HS-5 (cell line): ENCODE measurements at places on chromosomes 7 and 10.
A peak's percentile ranks its signal among the peaks of the same experiment; 100 is the strongest.

DNA sequence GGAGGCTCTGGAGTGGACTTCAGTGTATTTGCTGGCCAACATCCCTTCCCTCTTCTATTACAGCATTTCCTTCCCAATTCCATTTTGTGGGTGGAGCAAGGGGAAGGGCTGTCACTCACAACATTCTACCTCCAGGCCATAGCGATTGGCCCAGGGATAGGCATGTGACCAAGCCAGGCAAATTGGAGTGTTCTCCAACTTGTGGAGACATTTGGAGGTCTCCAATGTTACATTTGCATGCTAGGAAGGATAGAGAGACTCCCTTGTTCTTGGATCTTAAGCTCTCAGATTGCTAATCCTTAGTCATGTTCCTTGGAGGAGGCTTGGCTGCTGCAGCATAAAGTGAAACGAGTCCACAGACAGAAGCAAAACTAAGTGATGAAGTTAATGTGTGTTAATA lies 95.6 kb upstream of the KIF5B start:
- DNase-seq: no peak

- peak; percentile 47 for DNase-seq
Observed at GRCh38 chr7:41825927-41826480, 123.1 kb upstream of the INHBA start.

GRCh38 chr7:139725858-139726484 lies 51.8 kb downstream of the HIPK2 start:
- DNase-seq: no peak

- no peak for DNase-seq
Observed at GRCh38 chr10:34985823-34986222, 104.3 kb downstream of the CUL2 start.

DNA sequence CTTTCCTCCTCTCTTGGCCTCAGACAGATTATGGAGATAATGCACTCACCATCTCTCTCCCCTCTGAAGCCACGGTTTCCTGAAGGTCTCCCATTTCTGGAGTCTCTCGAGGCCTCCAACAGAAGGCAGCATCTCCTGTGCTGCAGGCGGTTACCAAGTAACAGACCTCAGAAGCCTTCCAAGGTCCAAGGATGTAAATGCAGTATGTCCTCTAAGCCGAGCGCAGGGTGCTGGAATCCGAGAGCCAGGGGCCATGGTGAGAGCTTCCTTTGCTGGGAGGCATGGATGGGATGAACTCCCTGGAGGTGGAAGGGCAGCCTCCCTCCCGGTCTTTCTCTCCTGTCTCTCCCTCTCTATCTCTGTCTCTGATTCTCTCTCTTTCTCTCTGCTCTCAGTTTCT lies 79.8 kb downstream of the ADARB2 start:
- no peak for DNase-seq

GRCh38 chr7:90383422-90383821 lies 19.8 kb upstream of the CLDN12 start:
- peak; percentile 58 for DNase-seq

- DNase-seq: no peak
Observed at GRCh38 chr10:52092390-52092789, 221.7 kb upstream of the DKK1 start.

GRCh38 chr10:98446151-98446660 lies 529 bp downstream of the HPS1 start:
- DNase-seq: no peak

GRCh38 chr7:68712956-68713495 lies 885.2 kb upstream of the AUTS2 start:
- no peak for DNase-seq

- no peak for DNase-seq
Observed at GRCh38 chr7:3103614-3104398, 60.1 kb upstream of the CARD11 start.

DNA sequence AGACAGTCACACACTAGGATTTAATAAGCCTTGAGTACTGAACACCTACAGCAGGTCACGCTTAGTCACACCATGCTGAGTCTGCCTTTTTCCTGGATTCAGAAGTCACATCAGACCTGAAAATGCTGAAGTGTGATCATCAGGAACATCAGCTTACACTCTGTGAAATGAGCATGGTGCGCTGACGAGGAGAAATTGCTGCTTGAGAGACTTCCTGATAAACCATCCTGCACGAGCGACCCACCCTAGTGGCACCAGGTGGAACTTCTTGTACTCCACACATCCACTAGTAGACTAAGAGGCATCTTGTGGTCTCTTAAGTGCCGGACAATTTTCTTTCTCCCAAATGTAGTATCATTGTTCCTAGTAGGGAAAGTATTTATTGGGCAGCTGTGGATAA lies 51.8 kb upstream of the MRLN start:
- no peak for DNase-seq

- no peak for DNase-seq
Observed at GRCh38 chr7:79434867-79435266, 18.6 kb downstream of the MAGI2 start.

GRCh38 chr7:46742601-46743000 lies 821.5 kb upstream of the IGFBP3 start:
- no peak for DNase-seq

DNA sequence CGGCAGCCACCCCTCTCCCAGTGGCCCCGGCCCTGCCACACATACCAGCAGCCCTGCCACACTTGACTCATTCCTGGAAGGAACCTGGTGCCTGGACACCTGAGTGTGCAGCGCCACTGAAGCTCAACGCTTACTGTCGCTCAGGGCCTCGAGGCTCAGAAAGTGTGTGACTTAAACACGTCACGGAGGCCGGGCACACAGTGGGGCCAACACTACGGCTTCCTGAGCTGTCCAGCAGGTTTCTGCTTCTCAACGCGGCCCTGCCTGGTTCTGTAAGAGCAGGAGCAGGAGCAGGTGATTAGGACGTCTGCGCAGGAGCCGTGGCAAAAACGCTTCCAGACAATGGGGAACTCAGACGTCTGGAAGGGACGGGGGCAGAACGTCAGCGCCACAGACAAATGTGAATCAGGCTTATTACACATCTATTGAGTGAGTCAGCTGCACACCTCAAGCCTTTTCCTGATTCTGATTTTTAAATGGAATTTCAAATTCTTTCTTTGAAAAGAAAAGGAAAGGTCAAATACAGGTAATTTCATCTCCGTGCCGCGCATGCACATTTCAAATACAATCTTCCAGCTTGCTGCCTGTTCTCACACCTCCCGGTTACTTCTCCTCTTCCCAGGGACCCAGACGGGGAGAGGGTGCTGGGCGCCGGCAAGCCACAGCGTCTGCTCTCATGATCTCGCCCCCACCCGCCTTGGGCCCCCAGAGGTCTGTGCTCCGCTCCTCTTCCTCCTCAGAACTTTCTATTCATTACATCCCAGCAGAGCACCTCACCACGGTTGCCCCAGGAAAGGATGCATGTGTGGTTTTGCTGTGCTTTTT lies 66.6 kb downstream of the ADARB2 start:
- DNase-seq: no peak

DNA sequence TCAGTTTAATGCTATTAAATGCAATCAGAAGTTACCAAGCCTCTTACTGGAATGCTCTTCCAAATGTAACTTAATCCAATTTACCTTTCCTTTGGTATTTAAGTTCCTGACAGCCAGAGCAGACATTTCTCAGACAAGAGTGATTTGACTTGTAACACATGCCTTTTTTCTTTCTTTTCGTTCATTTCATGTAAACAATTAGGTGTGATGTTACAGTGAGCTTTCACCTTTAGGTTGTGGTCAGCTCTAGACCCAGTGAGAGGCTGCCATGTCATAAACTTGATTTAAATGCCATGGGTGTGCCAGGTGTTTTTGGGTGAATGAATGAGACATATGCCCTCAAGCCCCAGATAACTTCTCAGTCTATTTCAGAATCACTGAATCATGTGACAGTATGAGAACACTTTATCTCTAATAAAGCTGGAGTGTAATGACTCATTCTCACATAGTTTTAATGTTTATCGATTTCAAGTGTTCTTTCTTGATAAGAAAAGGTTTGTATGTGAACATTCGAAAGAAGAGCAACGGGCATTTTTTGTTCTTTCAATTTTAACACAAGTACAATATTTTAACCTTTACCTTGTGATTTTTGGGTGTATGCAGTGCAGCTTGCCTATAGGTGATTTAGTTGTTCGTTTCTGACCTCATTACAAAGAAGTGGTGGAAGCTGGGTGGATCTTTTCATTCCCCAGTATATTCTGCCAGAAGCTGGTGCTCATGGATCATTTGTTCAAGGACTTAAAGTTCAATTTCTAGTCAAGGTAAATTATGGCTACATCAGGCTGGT lies 61.5 kb downstream of the CHN2 start:
- DNase-seq: peak; percentile 13

GRCh38 chr10:124068929-124069328 lies 24.5 kb downstream of the CHST15 start:
- DNase-seq: no peak

DNA sequence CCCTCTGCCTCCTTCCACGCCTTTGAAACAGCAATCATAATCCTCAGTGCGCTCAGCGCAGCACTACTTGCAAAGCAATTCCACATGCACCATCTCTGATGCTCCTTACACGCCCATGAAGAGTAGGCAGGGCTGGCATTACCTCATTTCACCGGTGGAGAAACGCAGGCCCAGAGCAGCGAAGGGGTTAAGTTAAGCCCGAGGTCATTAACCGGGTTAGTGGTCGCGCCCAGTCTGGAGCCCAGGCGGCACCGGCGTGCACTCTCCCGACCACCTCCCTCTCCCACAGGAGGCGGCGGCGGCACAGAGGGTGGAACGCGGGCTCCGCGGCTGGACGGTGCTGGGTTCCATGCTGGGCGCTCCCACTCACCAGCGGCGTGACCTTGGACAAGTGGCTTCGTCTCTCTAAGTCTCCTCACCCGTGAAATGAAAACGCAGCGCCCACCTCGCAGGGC lies 515 bp downstream of the FASTK start:
- DNase-seq: no peak

DNA sequence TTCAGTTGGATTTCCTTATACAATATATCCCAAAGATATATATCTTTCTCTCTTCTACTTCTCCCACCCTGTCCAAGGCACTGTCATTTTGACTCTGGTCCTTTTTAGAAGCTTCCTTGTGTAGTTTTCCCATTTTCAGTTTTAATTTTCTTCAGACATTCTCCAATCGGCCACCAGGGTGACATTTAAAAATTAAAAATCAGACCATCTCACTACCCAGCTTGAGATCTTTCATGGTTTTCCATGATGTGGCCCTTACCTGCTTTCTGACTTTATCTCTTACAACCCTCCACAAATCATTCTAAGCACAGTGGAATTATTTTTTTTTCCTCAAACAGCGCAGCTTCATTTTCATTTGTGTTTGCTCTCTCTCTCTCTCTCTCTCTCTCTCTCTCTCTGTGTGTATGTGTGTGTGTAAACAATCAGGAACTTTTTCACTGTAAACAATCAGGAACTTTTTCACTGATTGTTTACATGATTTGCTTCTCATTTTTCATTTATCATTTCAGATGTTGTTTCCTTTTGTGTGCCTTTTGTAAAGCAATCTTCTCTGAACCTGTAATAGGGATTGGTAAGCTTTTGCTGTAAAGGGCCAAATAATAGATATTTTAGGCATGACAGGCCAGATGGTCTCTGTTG lies 348.9 kb downstream of the ATRNL1 start:
- no peak for DNase-seq

GRCh38 chr10:59887972-59888640 lies 18.2 kb downstream of the CCDC6 start:
- no peak for DNase-seq

- DNase-seq: no peak
Observed at GRCh38 chr7:131961054-131961680, 404.7 kb upstream of the PODXL start.

DNA sequence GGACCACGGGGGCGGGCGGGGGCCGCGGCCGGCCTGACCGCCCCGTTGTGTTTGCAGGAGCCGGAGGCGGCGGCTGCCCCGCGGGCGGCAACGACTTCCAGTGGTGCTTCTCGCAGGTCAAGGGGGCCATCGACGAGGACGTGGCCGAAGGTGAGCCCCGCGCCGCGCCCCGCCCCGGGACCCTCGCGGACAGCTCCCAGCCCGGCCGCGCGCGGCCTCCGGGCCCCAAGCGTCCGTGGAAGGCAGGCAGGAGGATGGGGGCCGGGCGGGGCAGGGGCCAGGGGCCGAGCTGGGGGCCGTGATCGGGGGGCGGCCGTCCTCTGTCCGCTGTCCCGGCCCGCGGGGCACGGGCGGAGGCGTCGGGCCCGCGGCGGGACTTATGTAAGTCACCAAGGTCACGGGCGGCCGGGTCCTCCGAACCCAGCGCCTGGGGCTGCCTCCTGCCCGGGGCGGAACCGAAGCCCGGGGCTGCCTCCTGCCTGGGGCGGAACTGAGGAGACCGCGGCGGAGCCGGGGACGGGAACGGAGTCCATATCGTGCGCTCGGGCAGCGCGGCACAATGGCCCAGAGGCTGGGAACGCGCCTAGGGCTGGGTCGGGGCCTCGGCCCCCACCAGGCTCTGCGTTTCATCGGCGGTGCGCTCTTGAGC lies 497 bp downstream of the PPP2R2D start:
- no peak for DNase-seq

- no peak for DNase-seq
Observed at GRCh38 chr10:73253225-73253555, 746 bp upstream of the MRPS16 start.

- DNase-seq: no peak
Observed at GRCh38 chr7:80609751-80610150, 28.7 kb upstream of the CD36 start.

DNA sequence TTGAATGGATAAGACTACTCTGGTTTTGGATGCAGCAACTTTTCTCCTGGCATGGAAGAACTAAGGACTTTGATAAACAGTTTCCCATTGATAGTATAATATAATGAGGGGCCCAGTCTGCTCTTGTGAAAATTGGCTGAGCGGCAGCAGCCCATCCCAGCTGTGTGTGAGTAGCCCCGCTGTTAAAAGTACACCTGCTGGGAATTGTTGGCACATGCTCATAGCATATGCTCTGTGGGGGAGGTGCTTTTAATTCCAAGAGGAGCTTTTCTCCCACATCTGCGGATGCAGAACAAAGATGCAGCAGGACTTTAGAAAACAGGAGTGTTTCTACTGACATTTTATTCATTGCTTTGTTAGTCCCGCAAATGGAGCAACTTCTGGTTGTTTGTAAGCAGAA lies 19.0 kb downstream of the SRI start:
- no peak for DNase-seq

DNA sequence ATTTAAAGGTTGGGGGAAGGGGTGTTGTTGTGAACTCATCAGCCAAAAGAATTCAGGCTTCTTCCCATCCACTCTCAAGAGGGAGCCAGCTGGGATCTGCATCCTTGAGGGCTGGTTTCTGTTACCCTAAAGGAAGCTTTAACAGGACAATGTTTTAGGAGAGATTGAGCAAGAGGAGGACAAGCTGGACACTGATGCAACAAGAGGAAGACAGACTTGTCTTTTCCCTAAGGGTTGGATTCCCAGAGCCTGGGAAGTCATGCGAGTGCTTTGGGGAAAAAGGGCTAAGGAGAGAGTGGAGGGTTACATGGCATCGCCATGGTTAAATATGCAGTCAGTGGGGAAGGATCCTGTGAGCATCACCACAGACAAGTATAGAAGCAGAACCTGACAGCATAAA lies 47.6 kb upstream of the PDE1C start:
- DNase-seq: no peak

DNA sequence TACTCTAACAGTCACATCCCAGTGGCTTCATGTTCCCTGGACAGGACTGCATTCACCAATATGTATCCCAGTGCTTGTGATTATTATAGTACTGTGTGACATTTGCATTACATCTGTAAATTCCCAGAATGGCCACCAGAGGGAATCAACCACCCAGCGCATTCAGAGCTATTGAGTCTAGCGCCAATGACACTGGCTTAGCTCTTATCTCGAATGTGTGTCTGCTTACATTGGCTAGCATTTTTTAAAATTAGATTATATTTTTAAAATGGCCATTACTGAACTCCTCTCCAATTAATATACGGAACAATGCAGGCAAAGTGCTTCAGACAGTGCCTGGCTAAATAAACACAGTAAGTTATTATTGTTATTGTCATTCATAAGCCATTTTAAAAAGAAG lies 36.3 kb downstream of the TRIL start:
- peak; percentile 65 for DNase-seq
